ENCODE measurements at places on chromosomes 11 and 22.

DNA sequence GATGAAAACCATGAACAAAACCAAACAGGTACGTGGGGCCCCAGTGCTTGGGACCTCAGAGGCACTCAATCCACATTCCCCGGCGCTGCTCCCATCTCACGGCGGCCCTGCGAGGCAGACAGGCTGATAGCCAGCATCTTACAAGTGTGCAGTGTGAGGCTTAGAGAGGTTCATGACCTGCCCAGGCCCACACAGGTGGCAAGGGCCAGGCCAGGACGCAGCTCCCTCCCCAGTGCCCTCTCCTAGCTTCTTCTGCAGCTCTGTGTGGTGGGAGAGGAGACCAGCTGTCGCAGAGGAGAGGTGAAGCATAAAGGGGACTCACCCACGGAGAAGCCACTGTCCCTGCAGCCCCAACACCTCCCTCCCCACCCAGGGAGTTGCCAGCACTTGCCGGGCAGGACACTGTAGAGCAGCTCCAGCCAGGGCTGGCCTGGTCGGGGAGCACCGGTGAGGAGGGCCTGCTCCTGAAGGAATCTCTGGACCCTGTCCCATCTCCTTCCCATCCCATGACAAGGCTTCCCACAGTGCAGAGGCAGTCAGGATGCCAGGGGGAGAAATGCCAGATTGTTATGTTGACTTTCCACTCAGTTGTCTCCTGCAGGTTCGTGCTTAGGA is 92.4 kb upstream of the TMEM45B start:
- no peak for DNase-seq

- no peak for DNase-seq
Measured at GRCh38 chr22:17786435-17787161, 12.3 kb upstream of the BID start.

GRCh38 chr11:106087815-106088435 is 10.5 kb downstream of the AASDHPPT start:
- DNase-seq = peak; percentile 44

- DNase-seq = no peak
Measured at GRCh38 chr11:46677169-46677568, 23.2 kb downstream of the ARHGAP1 start.

DNA sequence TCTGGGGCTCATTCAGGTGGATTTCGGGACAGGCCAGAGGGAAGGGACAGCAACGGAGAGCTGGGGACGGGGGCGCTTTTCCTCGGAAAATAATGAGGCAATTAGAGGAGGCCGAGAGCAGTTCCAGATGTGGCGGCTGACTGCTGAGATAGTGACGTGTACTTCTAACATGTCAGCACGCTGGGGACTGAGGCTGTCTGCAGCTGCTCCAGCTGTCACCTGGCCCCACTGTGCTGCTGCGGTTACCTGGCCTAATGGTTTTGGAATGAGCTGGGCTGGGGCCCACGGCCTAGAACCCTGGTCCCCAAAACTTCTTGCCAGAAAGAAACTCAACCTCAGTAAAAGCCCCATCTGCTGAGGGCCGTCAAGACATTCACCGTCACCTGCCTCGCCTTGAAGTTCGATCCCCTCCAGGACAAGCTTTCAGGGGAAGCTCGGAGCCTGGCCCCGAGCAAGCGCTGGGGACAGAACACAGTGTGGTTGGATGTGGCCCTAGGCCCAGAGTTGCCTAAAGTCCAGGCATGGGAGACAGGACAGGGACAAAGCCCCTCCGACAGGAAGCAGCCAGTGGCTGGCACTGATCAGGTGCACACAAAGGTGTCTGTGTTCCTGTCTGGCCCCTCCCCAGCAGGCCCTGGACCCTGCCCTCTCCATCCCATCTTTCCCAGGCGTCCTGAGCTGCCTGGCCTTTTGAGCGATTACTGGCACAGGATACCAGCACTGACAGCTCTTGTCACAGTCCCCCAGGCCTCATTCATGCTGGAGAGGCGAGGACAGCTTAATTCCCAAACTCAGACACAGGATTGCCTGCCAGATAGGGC is 22.1 kb downstream of the RPUSD4 start:
- no peak for DNase-seq

- DNase-seq = no peak
Measured at GRCh38 chr11:66070604-66071380, 720 bp downstream of the PACS1 start.

GRCh38 chr11:70500076-70500847 is 101.9 kb downstream of the CTTN start:
- DNase-seq = no peak

- no peak for DNase-seq
Measured at GRCh38 chr11:117900720-117901440, 24.4 kb upstream of the FXYD6 start.

GRCh38 chr11:21412652-21413383 is 743.4 kb downstream of the NELL1 start:
- DNase-seq = no peak

GRCh38 chr11:57379732-57380131 is 1.2 kb downstream of the PRG3 start:
- DNase-seq = no peak

GRCh38 chr11:86395061-86395551 is 20.4 kb downstream of the CCDC81 start:
- DNase-seq = no peak

DNA sequence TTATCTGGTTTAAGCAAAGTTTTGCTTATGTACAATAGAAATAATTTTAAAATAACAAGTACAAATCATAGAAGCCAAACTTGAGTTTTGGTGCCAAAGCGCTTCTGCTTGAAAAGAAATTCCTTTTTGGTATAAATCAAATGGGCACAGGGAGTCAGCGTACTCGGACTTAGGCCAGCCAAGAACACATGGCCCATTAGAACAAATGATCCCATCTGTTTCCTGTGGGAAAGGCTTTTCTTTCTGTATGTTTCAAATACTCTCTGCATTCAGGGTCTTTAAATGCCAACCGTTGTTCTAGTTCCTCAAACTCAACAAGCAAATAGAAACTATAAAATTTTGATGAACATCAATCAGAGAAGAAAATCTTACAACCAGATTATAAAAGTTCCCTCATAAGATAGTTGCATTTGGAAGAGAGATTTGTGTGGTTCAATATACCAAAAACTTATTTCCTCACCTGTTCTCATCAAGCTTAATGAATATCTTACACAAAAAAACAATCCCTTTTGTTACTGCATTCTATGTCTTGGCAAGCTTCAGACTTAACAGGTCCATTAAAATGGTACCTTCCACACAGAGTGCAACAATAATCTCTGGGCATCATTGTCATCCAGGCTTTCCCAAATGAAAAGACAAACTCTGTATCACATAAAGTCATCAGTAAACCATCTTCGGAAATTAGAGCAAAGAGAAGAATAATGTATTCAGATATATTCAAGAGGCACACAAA is 739.8 kb upstream of the API5 start:
- no peak for DNase-seq

- no peak for DNase-seq
Measured at GRCh38 chr11:86442420-86442819, 67.7 kb downstream of the CCDC81 start.

- DNase-seq = no peak
Measured at GRCh38 chr11:78446210-78446609, 28.6 kb upstream of the GAB2 start.

DNA sequence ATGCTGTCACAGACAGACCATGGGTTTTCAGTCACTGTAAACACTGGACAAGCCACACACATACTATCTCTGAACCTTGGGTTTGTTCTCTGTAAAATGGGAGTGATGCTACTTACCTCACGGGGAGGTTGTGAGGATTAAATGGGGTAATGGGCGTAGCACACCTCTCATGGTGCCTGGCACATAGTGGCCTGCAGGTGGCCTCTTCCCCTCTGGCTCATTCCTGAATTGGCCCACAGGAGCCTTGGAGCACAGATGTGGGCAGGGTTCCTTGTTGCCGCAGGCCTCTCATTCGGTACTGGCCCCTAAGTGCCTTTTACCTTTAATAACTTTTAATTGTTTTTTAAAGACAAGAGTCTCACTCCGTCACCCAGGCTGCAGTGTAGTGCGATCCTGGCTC is 11.7 kb downstream of the MICAL2 start:
- DNase-seq = no peak

GRCh38 chr11:111967649-111968048 is 30.5 kb downstream of the DIXDC1 start:
- no peak for DNase-seq

- DNase-seq = no peak
Measured at GRCh38 chr11:126738295-126739031, 262.1 kb downstream of the KIRREL3 start.

DNA sequence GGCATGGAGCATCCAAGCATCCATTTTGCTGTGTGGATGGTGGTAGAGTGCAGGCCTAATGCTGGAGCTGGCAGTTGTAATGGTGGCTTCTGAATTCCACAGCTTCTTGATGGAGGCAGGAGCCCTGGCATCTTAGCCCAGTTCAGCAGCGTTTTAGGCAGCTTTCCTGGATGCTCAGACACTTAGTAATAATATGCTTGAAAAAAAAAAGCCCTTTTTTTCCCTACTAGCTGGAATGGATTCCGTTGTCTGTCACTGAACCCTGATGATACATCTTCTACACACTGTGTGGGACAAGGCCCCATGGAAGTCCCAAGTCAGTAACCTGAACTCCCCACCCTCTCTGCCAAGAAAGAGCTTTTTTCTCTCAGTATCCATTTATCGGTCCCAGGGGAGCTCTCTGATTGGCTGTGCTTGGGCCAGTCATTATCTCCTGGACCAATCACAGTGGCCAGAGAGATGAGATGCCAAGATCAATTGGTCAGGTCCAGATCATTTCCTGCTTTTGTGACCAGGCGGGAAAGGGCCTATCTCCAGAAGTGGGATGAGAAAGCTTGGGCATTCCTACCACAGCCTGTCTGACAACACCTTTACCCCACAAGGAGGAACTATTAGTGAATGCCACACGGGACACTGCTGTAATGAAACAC is 34.2 kb downstream of the MCM5 start:
- no peak for DNase-seq
